Activated CD4-positive, alpha-beta T cell treated with anti-CD3 and anti-CD28 coated beads, Interleukin-2, Interleukin-6, amounts not matched to agents 100 ng/mL and 50 ng/mL, durations not matched to agents 16 hours and 8 hours (primary cell): ENCODE measurements at places on chromosomes 12 and 14.

DNA sequence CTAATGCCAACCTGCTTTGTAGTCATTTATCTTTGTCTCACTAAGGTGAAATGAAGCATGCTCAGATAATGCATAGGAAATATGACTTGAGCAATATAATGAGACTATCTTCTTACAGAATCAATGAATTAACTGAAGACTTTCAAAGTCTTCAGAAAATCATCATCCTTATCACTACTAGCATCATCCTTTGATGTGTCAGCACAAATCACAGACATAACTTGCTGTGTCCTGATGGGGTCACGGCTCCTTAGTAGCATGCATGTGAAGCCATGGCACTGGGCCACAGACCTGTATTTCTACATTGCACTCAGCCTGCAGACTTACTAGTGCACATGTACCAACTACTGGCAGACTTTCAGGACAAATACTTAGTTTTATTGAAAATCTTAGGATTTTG, 18.9 kb downstream of the TMEM260 start:
- no peak for DNase-seq

GRCh38 chr12:45725631-45726602, 3.6 kb upstream of the ARID2 start:
- DNase-seq: peak; percentile 65

DNA sequence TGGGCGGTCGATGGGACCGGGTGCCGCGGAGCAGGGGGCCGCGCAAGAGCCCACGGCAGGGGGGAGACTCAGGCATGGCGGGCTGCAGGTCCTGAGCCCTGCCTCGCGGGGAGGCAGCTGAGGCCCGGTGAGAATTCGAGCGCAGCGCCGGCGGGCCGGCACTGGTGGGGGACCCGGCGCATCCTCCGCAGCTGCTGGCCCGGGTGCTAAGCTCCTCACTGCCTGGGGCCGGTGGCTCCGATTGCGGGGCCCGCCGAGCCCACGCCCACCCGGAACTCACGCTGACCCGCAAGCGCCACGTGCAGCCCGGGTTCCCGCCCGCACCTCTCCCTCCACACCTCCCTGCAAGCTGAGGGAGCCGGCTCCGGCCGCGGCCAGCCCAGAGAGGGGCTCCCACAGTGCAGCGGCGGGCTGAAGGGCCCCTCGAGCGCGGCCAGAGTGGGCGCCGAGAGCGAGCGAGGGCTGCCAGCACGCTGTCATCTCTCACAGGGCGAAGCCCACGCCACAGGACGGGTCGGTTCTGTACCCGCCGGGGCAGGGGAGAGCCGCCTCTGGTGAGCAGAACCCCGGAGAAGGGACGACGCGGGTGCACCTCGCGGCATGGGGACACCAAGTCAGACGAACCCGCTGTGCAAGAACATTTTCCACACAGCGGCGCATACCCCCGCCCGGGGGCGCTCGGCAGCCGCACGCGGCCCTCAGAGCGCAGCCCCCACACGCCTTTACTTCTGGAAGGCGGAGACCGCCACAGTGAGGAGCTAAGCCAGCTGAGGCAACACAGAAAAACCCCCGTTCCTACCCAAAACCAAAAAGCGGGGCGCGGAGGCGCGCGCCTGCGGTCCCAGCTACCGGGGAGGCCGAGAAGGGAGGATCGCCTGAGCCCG, 1.2 kb upstream of the SIVA1 start:
- DNase-seq: no peak

- no peak for DNase-seq
These were observed 485.2 kb downstream of the VRK1 start for GRCh38 chr14:97282210-97283004.

GRCh38 chr12:15545334-15545733, 223.0 kb downstream of the PTPRO start:
- no peak for DNase-seq

DNA sequence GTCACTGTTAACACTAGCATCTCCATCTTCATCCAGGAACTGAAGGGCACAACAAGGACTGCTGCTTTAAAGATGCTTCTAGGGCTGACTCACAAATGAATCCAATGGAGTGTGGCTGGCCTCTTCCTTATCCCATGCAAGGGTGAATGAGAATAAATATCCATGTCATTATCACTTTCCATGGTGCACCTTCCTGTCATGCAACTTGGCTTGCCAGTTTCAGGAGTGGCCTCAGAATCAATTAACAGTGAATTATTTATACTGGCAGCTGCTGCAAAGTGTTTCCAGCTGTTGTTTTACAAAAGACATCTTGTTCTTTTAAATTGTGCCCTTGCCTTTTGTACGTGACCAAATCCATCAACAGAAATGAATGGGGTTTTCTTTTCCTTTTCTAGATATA, 499.3 kb upstream of the TMEM132C start:
- DNase-seq: no peak

DNA sequence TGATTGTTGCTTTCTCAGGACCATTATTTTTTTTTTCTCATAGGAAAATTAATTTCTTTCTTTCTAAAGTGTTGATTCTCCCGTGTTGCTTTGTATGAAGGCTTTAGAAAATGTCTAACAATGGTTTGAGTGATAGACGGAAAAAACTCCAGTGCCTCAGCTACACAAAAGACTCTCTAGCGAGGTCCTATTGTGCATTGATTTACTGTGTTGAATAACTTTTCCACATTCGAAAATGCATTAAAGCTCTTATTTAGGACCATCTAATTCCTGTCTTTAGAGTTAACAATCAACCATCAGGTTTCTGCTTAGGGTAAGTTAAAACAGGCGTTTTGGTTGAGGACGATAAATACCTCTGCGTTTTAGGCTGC, 99.6 kb downstream of the PTPN11 start:
- DNase-seq: no peak

- no peak for DNase-seq
These were observed 65.8 kb downstream of the GALNT9 start for GRCh38 chr12:132263451-132264049.

- no peak for DNase-seq
These were observed 343.4 kb upstream of the LMO3 start for GRCh38 chr12:16949371-16949770.

DNA sequence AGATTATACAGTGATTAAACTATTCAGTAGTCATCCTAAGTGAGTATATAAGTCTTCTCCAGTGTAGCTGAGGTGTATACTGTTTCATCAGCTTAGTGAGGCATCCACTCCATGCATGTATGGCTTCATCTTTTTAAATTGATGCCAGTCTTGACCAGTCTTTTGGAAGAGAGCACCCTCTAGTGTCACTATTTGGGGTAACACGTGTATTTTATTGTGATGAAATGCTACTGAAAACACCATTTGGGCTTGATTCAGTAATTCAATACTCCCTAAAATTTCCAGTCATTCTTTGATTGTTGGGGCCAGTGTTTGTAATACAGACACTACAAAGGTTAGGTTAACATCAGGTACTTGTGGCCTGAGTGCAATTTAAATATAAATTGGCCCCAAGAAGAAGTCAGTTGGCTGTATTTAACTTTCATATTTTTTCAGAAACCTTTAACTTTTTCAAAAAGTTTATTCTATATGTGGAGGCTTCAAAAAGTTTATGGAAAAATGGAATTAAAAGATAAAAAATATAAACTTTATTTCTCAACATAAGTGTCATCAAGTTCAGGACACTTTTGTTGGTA, 35.3 kb downstream of the MIPOL1 start:
- peak; percentile 53 for DNase-seq

DNA sequence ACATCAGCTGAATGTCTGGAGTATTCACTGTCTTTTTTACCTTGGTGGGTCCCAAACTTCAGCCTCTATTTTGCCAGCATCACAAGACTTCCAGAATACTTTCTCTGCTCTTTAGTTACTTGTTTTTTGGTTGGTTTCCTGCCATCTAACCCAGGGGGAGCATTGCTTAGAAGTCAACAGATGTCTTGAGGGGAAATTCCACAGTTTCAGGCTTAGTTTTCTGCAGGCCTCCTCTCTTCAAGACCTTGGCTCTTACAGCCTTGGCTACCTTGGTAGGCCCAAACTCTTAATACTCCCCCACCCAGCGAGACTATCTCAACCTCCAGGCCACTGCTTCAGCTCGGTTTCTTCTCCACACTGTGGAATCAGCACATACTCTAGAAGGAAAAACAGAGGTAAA, 41.7 kb downstream of the NEDD1 start:
- no peak for DNase-seq

- DNase-seq: no peak
These were observed 160.2 kb downstream of the PELI2 start for GRCh38 chr14:56278383-56278782.

- no peak for DNase-seq
These were observed 295.2 kb upstream of the SRRM4 start for GRCh38 chr12:118685983-118686607.

- DNase-seq: peak; percentile 69
These were observed 289.9 kb upstream of the CAND1 start for GRCh38 chr12:66979251-66979650.

DNA sequence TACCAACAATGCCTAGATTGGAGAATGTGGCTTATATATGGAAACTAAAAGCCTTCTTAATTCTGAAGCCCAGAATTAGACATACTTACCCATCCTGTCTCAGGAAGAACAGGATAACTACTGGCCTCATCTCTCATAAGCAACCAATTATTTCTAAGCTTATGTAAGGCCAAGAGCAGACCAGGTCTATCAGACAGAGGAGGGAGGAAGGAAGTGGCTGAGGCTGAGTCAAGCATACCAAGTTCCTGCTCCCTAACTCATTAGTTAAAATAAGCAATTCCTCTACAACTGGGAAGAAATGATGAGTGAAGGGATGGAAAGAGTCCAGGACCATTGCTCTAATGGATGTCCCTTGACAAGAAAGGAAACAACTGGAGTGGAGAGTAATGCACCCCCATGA, 27.0 kb upstream of the INSM2 start:
- no peak for DNase-seq

DNA sequence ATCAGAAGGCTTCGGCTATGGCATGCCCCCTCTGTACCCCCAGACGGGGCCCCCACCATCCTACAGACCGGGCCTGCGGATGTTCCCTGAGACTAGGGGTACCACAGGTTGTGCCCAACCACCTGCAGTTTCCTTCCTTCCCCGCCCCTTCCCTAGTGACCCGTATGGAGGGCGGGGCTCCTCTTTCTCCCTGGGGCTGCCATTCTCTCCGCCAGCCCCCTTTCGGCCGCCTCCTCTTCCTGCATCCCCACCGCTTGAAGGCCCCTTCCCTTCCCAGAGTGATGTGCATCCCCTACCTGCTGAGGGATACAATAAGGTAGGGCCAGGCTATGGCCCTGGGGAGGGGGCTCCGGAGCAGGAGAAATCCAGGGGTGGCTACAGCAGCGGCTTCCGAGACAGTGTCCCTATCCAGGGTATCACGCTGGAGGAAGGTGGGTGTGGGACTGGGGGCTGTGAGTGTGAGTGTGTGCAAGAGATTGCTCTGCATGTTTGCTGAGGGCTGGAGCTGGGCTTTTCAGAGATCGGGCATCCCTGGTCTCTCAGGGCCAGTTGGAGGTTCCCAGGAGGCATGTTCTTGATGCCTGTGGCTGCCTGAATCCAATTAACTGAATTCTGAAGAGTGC, 8.6 kb downstream of the NFATC4 start:
- no peak for DNase-seq

- no peak for DNase-seq
These were observed 80.1 kb downstream of the SYNE3 start for GRCh38 chr14:95436354-95436753.

DNA sequence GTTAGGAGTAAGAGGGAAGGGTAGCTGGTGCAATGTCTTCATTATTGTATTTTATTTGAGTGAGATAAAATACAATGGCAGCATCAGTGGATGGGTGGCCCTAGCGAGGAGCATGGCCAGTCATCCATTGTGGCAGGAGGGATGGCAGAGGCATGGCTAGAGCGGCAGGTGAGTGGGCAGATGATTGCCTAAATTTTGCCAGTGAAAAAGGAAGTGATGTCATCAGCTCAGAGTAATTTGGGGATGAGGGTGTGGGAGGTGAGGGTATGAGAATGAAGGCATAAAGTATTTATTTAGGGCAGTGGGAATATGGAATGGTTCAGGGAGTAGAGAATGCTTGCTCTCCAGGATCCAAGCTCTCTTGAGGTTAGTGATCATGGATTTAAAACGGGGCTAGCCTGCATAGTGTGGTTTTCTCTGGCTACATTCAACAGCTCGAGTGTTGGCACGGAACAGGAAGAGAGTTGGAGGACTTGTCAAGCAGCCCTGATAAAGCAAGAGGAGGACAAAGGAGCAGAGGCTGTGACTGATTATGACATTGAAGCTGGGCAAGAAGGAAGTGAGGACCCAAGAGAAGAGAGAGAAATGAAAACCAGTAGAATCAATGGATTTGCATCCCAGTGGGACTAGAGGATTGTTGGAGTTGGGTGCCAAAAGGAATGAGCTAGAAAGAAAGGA, 18.7 kb upstream of the SERPINA6 start:
- DNase-seq: peak; percentile 5

DNA sequence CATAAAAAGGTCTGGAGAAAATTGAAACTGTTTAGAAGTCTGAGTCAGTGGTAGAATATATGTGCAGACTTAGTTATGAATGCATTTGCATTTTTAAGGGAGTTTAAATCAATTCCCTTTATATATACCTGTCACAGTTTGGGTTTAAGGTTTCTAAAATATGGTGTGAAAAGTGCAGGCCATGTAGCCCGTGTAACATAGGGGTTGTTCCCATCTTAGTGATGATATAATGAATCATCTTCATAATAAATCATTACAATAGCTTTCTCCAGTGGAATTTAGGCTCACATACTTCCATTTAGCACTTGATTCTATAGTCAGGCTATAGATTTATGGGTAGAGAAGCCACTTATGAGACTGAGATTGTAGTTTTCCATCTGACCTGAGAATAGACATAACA, 1162.4 kb downstream of the SLC16A7 start:
- no peak for DNase-seq

DNA sequence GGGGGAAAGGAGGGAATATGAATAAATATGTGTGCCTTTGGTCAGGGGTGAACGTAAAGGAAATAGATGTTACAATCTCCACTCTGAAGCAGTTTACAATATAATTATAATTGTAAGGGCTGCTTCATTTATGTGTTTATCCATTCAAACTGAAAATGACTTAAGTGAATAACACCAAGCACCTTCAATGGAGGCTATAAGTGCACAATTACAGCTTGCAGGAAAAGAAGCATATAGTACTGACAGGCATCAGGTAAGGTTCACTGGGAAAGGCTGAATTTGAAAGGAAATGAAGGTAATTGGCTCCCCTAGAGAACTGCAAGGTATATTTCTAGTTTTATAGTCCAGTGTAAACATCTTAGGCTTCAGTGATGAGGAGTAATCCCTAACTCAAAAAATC, 192.7 kb downstream of the STXBP6 start:
- DNase-seq: no peak

GRCh38 chr12:85191-85666, 18.7 kb downstream of the IQSEC3 start:
- DNase-seq: no peak

GRCh38 chr14:44108601-44109000, 398.5 kb downstream of the FSCB start:
- no peak for DNase-seq

GRCh38 chr12:94211021-94211420, 62.6 kb downstream of the PLXNC1 start:
- no peak for DNase-seq

- no peak for DNase-seq
These were observed 6.7 kb downstream of the TRMT5 start for GRCh38 chr14:60974090-60974651.

DNA sequence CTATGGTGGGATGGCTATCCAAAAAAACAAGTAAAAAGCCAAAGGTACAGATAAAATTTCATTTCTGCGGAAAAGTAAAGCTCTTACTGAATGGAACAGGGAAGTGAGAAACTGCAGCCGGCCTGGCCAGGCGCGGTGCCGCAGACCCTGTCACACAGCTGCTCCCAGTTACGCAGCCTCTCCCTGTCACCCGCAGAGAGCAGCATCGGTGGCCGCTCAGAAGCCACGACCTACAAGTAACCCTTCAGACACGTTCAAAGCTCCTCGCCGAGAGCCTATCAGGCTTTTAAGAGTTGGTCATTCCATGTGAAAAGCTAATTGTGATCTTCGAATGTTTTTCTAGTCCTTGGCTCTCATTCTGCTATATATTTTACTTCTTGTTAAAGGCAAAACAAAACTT, 11.0 kb upstream of the ANKLE2 start:
- DNase-seq: no peak
